ENCODE measurements at places on chromosomes 13 and 19.

DNA sequence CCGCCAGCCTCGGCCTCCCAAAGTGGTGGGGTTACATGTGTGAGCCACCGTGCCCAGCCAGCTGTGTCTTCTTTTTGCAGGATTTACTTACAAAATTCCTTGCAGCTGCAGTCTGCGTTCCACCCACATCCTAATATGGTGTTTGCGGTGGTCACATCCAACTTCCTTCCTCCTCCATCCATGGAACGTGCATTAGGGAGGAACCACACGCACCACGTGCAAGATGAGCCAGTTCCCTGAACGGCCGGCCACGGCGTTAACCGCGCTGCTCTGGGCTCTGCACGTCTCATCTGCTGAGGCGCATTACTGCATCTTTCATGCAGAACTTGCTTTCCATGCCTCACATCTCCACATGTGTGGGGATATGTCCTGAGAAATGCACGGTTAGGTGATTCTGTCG is 13.0 kb upstream of the SIGLEC11 start:
- DNase-seq, result no peak

- no peak for DNase-seq
Measured at GRCh38 chr13:50359779-50360178, 344.5 kb downstream of the KCNRG start.

- DNase-seq, result no peak
Measured at GRCh38 chr13:38950987-38951386, 39.6 kb downstream of the STOML3 start.

- DNase-seq, result no peak
Measured at GRCh38 chr13:65597839-65598818, 1632.0 kb downstream of the PCDH9 start.

DNA sequence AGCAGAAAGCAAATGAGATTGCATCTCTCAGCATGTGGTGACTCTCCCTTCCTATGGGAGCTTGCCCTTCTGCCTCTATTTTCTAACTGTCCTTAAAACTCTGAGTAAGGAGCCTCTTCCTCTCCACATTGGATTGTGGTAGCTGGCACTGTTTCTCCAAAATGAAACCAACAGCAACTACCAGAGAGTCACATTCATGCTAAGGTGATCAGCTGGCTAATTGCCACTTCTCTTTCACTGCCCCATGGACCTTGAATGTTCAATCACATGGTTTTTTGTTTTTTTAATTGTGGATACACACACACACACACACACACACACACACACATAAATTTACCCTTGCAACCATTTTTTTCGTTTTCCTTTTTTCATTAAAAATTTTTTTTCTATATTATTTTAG is 154.7 kb upstream of the TSC22D1 start:
- no peak for DNase-seq

DNA sequence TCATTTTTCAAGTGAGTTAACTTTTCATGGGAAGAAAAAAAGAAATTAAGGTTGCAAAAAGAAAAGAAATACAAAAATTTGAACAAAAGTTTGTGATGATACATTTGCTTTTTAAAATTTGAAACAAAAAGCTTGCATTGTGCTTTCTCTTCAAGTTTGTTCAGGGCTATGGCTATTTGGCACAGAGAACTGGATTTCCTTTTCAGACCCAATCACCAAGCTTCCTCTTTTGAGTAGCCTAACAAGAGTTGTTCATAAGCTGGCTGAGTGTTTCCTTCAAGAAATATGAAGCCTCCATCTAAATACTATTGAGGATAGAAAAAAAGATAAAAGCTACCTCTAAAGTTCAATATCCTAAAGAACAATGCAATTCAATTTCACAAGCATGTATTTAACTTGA is 787.8 kb downstream of the LIG4 start:
- DNase-seq, result no peak

DNA sequence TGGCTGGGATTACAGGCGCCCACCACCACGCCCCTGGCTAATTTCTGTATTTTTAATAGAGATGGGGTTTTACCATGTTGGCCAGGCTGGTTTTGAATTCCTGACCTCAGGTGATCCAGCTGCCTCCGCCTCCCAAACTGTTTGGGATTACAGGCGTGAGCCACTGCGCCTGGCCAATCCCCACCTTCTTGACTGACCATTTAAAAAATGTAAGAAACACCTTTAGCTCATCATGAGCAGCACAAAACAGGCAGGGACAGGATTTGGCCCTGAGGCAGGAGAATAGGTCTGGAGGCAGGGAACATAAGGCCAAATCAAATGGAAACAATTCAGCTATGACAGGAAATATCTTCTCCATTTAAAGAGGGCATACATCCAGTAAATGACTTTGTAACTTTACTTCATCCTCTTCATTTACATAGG is 1.4 kb upstream of the MPV17L2 start:
- DNase-seq, result no peak

- no peak for DNase-seq
Measured at GRCh38 chr13:30881191-30881651, 24.9 kb upstream of the MEDAG start.

DNA sequence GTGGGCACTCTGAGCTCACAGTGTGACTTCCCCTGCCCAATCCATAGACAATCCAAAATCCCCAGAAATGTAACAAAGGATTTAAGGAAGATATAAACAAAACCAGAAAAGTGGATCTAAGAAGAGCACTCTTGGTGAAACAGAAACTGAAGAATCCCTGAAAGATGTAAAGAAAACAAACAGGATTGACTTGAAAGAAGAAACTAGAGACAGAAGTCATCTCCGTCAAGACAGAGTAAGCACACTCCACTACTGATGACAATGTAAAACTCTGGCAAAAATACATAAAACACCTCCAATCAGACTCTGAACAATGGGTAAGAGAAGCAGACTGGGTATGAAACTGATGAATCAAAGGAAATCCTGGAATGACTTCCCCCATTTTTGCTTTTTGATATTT is 13.5 kb downstream of the TUBGCP3 start:
- no peak for DNase-seq

- no peak for DNase-seq
Measured at GRCh38 chr19:47798904-47799266, 5.5 kb downstream of the TPRX1 start.

GRCh38 chr19:33903489-33903850 is 106.8 kb downstream of the KCTD15 start:
- DNase-seq, result no peak

DNA sequence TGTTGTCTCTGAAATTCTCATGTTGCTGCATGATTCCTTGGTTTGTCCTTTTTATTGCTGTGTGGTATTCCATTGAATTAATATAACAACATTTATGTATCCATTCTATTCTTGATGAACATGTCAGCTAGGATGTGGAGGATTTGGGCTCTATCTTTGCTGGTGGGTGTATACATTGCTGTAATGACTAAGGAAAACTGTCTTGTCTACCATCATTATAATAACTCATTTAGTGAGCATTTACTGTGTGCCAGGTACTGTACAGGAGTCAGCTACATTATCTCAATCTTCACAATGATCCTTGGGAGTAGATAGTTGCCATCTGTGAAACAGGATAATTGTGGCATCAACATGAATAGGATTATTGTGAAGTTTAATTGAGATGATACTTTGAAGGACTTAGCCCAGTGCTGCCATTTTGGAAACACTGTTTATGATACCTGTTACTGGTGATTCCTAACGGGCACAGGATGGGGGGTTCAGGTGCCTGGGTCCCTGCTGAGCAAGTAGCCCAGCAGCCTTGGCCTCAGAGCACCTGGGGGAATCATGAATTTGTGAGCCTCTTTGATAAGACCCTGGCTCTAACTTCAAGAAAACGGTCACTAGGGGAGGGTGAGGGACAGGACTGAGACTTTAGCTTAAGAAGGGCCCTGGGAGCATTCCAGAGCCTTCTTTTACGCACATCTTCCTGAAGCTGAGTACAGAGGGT is 1.8 kb upstream of the CCNE1 start:
- no peak for DNase-seq

- DNase-seq, result no peak
Measured at GRCh38 chr13:42544246-42544926, 29.6 kb upstream of the TNFSF11 start.

DNA sequence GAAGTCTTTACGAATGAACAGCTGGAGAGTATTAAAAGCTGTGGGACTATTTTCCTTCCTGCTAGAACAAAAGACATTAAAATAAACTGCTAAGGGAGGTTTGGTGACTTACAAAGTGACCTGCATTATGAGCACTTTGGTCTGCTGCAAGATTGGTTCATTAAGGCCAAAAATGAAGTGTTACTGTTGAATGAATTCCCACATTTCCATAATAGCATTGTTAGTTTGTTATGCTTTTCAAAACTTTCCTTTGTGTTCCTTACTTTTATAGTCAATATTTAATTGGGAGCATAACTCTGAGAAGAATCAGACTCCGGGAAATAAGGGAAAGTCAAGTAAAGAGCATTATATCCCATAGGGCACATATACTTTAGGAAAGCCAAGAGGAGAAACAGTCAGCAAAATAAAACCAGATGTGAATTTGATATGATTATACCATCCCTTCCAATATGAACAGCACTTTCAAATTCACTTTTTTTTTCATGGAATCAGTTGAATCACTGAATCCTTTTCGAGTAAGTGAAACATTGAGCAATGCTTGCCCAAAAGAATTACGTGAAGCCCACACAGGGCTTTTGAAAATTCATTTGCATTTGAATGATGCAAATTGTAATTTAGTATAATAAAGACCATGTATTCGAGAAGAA is 112.6 kb downstream of the KCTD12 start:
- DNase-seq, result peak; percentile 50

- DNase-seq, result no peak
Measured at GRCh38 chr19:18308948-18309325, 13.9 kb downstream of the LSM4 start.

GRCh38 chr19:30886222-30886621 is 463.0 kb downstream of the TSHZ3 start:
- DNase-seq, result no peak

GRCh38 chr19:35095667-35096368 is 19.8 kb upstream of the FXYD3 start:
- no peak for DNase-seq

Data from AG09319 (cell line).